Stimulated activated CD8-positive, alpha-beta memory T cell treated with anti-CD3 and anti-CD28 coated beads, Interleukin-4, amount 100 ng/mL, for 1 hour (primary cell): ENCODE measurements at places on chromosomes 13 and 19.

GRCh38 chr19:6464070-6464873 lies at the start of gene CRB3:
Gene CRB3, plus strand, starts transcription at chr19:6464271. Its CDS starts 431 bp downstream, at chr19:6464702.
- DNase-seq, result peak; percentile 39

GRCh38 chr19:55353803-55354697 lies 469 bp downstream of the COX6B2 start:
- no peak for DNase-seq

DNA sequence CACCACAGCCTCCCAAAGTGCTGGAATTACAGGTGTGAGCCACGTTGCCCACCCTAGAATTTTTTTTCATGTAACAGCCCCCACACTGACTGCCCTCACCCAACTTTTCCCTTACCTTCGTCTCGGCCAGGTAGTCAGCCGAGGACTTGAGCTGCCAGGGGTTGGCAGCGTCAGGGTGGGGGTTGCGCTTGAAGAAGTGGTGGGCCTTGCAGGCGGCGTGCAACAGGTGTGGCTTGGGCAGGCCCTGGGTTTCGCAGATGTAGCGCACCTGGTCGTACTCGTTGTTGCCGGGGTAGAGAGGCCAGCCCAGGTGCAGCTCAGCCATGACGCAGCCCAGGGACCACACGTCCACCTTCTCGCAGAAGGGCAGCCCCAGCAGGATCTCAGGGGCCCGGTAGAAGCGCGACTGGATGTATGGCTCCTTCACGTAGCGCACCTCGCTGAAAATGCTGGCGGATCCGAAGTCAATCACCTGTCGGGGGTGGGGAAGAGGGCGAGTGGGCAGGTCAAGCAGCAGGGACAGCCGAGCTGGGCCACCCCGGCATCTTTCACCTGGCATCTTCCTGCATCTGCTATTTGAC lies 6.2 kb downstream of the HIPK4 start:
- DNase-seq, result no peak

GRCh38 chr13:87295636-87296035 lies 375.5 kb upstream of the SLITRK5 start:
- DNase-seq, result no peak

DNA sequence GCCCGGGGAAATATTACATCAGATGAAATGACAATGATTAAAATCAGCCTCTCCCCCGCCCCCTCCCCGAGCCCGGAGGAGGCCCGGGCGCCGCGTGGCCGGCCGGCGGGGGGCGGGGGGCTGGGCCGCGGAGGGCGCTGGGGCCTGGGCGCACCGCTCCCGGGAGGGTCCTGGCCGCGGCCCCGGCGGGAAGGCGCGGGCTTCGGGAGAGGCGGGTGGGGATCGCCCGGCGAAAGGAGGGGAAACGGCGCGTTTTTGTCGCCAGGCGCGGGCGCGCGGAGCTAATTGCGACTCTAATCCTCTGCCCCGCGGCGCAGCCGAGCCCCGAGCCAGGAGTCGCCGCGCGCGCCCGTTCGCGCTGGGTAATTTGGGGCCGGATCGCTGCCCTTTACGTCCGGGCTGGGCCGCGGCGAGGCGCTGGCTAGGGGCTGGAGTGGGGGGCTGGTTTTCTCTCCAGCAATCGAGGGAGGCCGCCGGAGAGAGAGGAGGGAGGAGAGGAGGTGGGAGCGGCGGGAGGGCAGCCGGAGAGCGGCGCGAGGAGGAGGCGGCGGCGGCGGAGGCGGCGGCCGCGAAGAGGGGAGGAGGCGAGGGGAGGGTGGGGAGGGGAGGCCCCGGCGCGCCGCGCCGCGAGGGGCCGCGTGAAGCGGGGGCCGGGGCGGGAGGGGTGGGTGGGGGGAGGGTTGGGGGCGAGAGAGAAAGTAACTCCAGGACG lies at the start of gene KCTD15:
KCTD15 (plus strand) TSS at position 707 of the 712 bp plus-strand sequence. CDS start 3,585 bp downstream, outside the sequence.
- DNase-seq, result no peak

DNA sequence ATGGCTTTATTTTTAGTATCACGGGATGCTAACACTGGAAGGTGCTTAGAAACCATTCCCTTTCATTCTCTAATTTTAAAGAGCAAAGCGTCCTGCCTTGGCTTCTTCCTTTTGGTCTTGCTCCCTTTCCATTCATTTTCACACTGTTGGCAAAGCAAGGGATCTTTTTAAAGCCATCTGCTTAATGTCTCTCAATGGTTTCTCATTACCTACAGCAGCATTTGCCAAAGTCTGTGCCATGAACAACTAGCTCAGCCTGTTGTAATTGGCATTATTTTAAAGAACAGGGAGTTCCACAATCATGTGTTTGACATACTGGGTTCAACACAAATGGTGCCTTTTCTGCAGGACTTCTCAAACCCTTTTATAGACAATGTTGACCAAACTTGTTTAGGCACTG lies 444.3 kb downstream of the GPC6 start:
- no peak for DNase-seq

GRCh38 chr13:39602277-39602613 lies 748 bp downstream of the LHFPL6 start:
- no peak for DNase-seq

DNA sequence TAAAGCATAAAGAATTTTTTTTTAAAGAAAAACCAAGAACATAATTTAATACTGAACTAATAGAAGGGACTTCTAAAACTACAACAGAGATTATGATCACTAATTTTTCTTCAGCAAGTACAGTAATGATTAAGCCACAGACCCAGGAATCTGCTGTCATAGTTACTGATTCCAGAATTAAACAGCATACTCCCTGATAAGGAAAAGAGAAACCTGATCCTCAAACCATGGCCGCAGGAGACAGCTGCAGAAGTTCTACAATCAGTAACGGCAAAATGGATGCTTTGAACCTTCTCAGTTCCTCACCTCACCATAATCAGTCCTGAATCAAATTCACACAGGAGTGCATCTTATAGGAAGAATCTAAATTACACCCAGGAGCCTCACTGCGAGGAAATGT lies 939.0 kb upstream of the SLITRK1 start:
- no peak for DNase-seq

- DNase-seq, result no peak
Observed at GRCh38 chr19:33206261-33207039, 12.3 kb downstream of the LRP3 start.

DNA sequence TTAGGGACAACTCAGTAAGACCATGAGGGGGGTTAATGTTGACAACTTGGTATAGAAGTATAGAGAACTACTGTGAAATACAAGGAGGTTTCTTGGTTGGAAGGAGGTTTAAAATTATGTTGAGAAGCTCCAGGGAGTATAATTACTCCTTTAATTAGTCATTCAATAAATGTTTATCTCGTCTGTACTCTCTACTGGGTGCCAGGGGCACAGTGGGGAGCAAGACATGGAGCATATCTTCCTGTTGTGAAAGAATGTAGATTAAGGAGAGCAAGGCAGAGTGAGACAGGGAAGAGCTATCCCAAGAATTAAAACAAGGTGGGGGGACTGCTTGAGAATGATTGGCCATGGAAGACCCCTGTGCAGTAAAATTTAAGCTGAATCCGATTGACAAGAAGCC lies 33.7 kb upstream of the TDRD3 start:
- DNase-seq, result no peak

DNA sequence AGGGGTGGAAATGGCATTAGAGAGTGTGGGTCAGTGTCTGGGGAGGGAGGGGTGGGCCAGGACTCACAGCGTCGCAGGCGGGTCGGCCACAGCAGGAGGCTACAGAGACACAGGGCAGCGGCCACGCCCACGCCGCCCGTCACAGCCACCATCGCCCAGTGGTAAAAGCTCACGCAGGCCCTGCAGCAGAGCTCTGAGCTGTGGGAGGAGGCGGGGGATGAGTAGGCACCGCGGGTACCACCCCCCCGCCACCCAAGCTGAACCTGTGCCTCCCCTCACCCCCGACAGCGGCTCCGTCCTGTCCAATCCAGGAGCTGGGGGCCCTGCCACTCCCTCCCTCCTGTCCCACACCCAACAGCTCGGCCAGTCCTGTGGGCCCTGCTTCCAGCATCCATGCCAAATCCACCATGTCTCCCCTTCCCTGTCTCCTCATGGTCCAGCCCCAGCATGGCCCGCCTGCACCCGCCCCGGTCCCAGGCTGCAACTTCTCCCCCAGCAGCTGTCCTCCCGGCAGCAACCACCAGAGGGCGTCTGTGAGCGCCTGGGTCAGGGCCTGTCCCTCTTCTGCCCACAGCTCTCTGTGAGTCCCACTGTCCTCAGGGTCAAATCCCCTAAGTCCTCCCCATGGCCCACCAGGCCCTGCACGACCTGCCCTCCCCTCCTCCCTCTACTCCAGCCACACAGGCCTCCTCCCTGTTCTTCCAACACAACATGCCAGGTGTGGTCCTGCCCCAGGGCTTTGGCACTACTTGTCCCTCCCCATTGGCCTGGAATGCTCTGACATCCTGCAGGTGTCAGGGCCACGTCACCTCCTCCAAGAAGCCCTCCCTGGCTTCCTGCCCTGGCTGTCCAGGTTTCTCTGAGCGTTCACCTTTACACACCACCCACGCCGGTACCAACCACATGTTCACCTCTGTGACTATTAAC lies 6.0 kb downstream of the TEKTIP1 start:
- DNase-seq, result peak; percentile 66

DNA sequence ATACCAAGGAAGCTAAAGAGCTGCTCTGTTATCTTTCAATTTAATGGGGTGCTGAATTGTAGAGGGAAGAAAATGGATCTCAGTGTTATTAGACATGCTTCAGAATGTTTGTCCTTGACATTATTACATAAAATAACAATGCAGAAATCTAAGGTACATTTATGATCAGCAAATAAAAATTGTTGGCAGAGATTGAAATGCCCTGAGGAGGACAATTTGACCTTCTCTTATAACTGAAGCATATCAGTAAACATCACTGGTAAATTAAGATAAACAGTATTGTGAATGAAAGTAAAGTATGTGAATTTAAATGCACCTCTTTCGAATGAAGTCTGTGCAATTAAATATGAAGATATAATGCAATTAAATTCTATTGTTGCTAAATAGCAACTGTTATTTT lies 1362.1 kb upstream of the ATXN8OS start:
- DNase-seq, result no peak

GRCh38 chr19:8129061-8129618 lies 20.3 kb downstream of the FBN3 start:
- DNase-seq, result no peak

DNA sequence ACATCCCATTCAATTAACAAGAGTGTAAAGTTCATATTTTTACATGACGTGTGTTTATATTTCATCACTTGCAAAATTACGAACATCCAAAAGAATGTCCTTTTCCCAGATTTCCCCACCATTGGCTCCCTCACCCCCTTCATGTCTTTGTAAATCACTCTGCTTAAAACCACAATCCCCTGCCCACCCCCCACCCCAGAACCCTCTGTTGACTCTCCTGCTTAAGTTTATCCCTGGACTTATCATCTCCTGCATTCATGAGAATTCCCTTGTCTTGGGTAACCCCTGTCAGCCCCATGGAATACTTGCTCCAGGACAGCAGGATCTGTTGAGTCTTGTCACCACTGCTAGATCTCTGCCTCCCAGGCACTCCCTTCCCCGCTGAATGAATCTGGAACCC lies 109.9 kb downstream of the COL4A1 start:
- no peak for DNase-seq

DNA sequence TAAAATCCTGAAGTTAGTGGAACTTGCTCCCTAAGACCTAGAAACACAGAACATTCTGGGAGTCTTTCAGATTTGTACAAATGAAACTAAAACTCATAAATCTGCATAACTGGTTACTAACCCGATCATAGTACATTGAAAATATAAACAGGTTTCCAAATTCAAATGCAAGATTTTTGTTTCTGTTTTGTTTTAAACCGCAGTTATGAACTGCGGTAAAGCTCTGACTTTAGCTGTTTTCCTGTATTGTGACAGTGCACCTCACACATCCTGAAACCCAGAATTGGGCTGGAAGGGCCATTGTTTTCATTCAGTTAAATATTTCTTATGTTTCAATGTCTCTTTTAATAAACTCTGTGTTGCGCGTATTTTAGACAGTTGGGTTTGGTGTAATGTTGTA lies 204.7 kb downstream of the SHISA2 start:
- DNase-seq, result no peak

- DNase-seq, result no peak
Observed at GRCh38 chr19:18135712-18136584, 17.0 kb upstream of the PIK3R2 start.

GRCh38 chr13:25776722-25777121 lies 275.1 kb downstream of the SHISA2 start:
- DNase-seq, result no peak

GRCh38 chr13:31631746-31632145 lies 107.6 kb upstream of the RXFP2 start:
- DNase-seq, result no peak

DNA sequence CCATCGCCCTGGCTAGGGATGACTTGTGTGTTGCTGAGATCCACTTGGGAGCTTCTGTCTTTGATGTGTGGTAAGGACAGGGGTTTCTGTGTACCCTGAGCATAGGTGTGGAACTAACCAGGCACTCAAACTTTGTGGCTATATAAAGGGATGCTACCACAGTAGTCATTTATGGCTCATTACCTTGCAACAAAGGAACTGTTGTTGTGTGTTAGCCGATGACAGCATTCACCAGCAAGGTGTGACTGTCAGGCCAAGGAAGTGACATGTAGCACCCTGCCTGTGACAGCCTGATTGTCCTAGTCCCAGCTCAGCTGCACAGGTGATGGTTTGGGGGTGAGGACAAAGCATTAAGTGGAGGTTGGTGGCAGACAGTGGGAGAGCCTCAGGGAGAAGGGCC lies 73.6 kb downstream of the COG3 start:
- no peak for DNase-seq

DNA sequence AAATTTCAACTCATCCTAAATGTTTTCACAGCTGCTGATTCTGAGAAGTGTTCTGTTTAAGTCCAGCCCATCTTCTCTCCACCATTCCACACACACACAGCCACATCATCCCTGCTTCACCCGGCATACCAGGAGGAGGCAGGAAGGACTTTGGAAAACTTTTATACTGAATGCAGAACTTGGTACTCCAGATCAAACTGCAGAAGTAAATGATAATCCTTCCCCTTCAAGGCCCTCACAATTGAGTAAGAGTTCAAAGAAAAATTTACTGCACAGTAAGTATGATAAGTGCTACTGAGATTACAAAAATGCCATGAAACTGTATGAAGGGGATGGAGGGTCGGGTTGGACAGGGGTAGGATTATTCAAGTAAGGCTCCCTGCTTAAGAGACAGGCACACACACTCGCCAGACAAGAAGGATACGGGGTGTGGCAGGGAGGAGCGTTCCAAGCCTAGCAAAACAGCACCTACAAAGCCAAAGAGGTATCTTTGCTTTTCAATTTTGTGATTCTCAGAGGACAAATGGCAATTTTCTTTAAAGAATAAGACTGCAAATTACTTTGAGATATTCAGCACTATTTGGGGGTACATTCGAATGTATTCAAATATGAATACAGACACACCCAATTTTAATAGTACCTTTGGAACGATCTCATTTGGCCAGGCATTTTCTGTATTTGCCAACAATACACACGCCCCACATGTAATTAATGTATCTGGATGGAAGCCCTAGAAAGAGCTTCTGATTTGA lies 2.5 kb downstream of the USP12 start:
- DNase-seq, result no peak

DNA sequence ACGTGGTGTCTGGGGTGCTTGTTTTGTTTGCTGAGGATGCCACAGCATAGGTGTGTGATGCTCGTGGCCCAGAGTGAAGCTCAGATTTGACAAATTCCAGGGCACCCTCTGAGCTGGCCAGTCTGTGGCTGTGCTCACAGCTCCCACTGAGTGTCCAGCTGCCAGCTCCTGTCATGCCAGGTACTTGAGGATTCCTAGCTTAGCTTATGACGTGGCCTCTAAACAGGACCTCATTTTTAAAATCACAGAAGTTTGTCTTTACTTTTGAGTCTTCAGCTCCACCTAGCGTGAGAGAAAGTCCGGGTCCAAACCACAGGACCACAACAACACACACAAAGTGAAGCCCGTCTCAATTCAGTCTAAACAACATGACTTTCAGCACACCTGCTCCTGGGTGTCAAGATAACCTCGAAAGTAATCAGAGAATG lies 117.3 kb downstream of the RAB20 start:
- no peak for DNase-seq
